ENCODE measurements at places on chromosomes 1 and 21.

GRCh38 chr1:170590921-170591705 lies 59.1 kb downstream of the GORAB start:
- DNase-seq: no peak

- DNase-seq: no peak
Measured at GRCh38 chr1:15339570-15339969, 70.1 kb upstream of the EFHD2 start.

DNA sequence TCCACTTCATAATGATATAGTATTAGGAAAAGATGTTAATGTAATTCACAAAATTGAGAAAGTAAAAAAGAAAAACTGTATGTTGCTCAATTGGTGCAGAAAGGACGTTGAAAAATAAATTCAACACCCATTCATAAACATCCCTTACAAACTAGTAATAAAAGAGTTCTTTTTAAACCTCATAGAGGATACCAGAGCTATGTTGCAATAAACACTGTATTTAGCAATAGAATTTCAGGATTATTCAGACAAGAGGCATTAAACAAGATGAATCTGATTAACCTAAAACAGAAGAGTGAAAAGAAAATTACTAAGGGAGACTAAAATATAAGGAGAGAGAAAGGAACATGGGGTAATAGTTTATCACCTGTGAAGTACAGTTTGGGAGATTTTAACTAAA lies 154.8 kb downstream of the NTPCR start:
- no peak for DNase-seq

- peak; percentile 51 for DNase-seq
Measured at GRCh38 chr1:157566484-157567300, 14.4 kb upstream of the FCRL5 start.

DNA sequence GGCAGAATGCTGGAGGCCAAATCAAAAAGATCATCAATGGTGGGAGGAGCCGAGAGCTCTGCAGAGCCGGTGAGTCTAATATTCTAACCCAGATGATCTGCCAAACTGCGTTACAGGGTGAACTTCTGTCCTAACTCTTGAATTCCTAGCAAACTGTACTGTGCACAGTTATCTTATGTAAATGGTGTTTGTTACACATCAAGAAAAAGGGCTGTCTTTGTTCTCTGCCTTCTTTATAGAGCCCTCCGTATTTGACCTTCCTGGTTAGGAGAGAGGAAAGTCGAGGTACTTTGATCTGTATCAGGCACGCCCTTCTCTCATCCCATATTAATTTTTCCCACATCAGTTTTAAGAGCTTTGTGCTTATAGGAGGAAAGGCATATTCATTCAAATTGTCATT lies 37.6 kb downstream of the MT1HL1 start:
- DNase-seq: no peak

- no peak for DNase-seq
Measured at GRCh38 chr1:111563619-111564018, 56.0 kb upstream of the RAP1A start.

DNA sequence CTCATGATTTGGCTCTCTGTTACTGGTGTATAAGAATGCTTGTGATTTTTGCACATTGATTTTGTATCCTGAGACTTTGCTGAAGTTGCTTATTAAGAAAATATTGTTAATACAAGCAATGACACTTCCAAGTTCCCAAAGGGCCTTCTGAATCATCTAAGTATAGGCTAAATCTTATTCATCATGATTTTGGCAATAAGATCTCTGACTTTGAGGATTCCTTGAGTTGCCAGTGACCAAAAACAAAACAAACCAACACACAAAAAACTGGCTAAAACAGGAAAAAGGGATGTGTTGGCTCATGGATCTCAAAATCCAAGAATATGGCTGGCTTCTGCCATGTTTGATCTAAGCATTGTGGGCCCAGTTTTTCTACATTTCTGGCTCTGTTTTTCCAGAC lies 163.4 kb downstream of the HHIPL2 start:
- no peak for DNase-seq

DNA sequence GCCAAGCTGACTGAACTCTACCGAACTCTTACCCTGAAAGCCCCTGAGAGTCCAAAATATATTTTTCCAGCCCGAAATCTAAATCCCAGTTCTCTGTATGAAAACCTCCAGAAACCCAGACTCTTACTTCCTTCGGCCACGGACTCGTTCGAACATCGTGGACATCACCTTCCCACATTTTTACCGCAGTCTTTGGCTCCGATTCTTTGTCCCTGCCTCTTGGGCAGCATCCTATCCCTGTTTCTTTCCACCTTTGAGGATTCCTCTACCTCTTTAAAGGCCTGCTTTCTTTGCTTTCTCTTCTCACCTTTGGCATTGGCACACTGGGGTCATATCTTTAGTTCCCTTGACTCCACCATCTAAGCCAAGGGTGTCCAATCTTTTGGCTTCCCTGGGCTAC lies 932 bp upstream of the USP24 start:
- DNase-seq: peak; percentile 34

Data from hematopoietic multipotent progenitor cell treated with erythropoietin and hydrocortisone succinate and interleukin-3 and kit ligand, for 8 days (in vitro differentiated cells).